Activated CD4-positive, CD25-positive, alpha-beta regulatory T cell (primary cell): ENCODE measurements at places on chromosomes 5 and 9.

- DNase-seq: no peak
Observed at GRCh38 chr9:1300941-1301340, 250.8 kb downstream of the DMRT2 start.

- DNase-seq: no peak
Observed at GRCh38 chr5:9063615-9064245, 482.1 kb downstream of the SEMA5A start.

- DNase-seq: no peak
Observed at GRCh38 chr5:7872517-7873130, 3.7 kb downstream of the MTRR start.

GRCh38 chr5:128645581-128645980 is 107.5 kb upstream of the FBN2 start:
- no peak for DNase-seq

GRCh38 chr5:84565866-84566265 is 181.2 kb upstream of the EDIL3 start:
- DNase-seq: no peak
